HFFc6 (cell line): ENCODE measurements at places on chromosomes 16 and 17.
A peak's percentile ranks its signal among the peaks of the same experiment; 100 is the strongest.

GRCh38 chr16:253833-254232 lies 19.2 kb downstream of the FAM234A start:
- DNase-seq: no peak

DNA sequence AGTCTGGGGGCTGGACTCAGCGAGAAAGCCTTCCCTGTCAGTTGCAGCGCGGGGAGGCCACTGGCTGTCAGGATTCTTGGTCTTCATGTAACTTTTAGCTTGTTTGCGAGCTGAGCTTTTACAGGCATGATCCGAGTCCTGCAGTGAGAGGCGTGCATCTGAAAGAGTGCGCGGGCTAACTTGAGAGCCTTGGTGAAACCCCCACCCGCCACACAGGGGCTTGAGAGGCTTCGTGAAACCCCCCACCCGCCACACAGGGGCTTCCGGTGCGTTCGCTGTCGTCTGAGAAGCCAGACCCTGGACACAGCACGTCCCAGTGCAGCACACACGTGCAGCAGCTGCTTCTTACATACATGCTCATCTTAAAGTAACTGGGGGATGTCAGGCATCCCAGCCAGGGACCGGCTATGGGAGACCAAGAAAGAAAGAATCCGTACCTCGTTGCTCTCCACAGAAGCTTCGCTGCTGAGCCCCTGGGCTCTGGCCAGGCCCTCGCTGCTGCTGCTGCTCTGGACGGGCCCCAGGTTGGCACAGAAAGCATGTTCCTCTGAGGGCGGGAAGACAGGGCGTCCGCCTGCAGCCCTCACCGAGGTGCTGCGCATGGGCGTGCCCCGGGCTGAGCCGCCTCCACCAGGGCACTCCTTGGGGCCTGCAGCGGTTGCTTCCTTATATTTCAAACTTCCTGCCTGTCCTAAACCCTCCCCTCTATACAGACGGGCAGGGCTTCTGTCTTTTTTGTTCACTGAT lies 7.8 kb downstream of the NUDT16L1 start:
- no peak for DNase-seq

DNA sequence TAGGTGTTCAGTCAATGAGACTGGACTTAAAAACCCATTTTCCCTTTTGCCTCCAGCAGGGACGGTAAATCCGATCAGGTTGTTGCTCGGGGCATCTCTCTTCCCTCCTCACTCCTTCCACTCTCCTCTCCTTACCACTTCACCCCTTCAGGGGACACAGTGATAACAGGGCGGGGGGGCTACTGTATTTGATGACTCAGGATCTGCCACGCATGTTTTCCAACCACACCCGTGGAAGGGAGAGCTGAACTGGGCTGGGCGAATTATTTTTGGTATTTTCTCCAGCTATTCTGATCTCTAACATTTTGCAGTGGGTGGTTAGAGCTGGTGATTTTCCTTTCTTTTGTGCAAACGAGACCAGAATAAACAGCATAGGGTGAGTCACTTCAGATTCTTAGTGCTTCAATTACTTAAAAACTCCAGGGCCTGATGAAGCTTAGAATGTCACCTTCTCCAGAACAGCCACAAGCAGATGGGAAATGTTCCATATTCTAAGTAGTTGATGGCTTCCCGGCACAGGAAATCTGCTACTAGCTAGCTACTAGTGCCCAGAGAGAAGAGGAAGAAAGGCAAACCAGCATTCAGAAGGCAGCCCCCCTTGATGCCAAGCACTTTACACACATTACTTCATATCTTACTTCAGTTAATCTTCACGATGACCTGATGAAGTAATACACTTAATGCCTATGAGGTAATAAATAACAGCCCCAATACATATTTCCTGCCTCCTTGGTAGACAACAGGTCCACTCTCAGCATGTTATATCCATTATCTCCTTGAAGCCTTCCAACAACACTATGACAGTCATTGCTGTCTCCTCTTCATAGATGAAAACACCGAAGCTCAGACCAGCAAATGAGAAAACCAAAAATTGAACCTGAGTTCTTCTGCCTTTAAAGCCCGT lies 74.1 kb downstream of the ASIC2 start:
- peak; percentile 5 for DNase-seq

DNA sequence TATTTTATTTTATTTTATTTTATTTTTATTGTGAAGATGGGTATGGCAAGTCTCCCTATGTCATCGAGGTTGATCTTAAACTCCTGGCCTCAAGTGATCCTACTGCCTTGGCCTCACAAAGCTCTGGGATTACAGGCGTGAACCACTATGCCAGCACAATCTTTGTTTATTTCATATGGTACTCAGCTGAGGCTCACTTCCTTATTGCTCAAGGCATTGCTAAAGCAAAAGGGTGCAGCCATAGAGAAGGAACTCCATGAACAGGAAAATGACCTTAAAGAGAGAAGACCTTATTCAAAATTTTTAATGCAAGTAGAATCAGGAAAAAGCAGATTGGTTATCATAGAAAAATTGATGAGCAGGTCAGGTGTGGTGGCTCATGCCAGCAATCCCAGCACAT lies 110.6 kb upstream of the RBBP6 start:
- DNase-seq: no peak

GRCh38 chr17:70159980-70160379 lies 9.4 kb upstream of the KCNJ2 start:
- DNase-seq: no peak

- peak; percentile 24 for DNase-seq
These were observed 22.1 kb downstream of the NOS2 start for GRCh38 chr17:27778183-27778582.
